ENCODE measurements at places on chromosomes 4 and X. TPM values are rescaled to one million over a fixed set of nuclear protein-coding genes. Genes with fewer than 3 reads are reported as not detected.

The PPP4R3C gene
- not detected for polyA plus RNA-seq

The EXOC1L gene
- 0.62 TPM for polyA plus RNA-seq

The RHOXF1 gene
- not detected for polyA plus RNA-seq

- H3K4me1 ChIP-seq: no peaks in the 10 kb centered on the region
- H3K4me3 ChIP-seq: no peak overlapping the region
- no peak for DNase-seq
- no peak overlapping the region for H3K27ac ChIP-seq
- no peaks in the 10 kb centered on the region for H3K36me3 ChIP-seq
Observed at GRCh38 chrX:31209005-31209628, 137.3 kb upstream of the FTHL17 start.

DNA sequence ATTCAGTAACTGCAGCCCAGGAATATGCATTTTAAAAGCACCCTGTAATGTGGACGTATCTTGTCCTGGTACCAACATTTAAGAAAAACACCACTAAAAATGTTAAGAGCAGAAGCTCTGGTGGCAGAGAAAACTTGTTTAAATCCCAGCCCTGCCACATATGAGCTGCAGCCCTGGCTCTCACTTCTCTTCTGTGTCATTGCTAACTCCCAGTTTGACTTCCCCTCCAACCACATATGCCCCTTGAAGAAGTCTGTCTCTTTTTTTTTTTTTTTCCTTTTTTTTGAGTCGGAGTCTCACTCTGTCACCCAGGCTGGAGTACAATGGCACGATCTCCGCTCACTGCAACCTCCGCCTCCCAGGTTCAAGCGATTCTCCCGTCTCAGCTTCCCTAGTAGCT is 14.8 kb downstream of the LHFPL1 start:
- H3K27me3 ChIP-seq: peaks cover 11% of the 10 kb centered on the region
- H3K4me1 ChIP-seq: peaks cover 7% of the 10 kb centered on the region
- H3K27ac ChIP-seq: no peak overlapping the region
- H3K4me3 ChIP-seq: no peak overlapping the region

DNA sequence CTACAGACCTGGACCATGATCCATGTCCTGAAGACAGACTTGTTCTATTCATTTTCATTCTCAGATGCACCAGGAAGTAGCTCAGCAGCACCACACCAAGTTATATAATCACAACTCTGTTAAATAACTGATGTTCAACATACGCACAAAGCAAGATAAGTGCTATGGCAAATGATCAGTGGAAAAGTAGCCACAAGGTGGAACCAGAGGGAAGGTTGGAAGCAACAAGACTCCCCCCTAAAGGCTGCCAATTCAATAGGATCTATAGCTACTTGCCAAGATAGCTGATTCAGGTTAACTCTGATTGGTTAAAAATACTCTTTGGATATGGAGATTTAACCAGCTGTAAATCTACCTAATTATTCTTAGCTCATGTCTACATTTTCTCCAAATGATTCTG is 23.7 kb upstream of the FAM47B start:
- H3K4me1 ChIP-seq: no peaks in the 10 kb centered on the region
- H3K4me3 ChIP-seq: no peak overlapping the region
- no peak overlapping the region for H3K27ac ChIP-seq

All from immature natural killer cell (primary cell).